ENCODE measurements at places on chromosomes 3 and 15.

DNA sequence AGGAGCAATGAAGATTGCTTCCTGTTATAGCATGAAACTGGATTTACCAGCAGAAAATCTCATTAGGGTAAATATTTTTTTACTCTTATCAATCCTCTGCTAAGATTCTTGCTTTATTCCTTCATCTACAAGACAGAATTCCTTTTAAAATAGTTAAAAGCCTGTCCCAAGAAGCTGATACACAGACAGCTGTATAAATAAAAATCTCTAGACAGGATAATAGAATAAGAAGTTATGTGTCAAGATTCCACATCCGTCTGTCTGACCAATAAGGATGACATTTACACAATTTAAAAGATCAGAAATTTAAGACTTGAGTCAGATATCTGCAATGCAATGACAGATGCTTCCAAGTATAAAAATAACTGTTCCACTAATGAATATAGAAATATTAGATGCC, 57.6 kb downstream of the SSR3 start:
- no peak for DNase-seq

DNA sequence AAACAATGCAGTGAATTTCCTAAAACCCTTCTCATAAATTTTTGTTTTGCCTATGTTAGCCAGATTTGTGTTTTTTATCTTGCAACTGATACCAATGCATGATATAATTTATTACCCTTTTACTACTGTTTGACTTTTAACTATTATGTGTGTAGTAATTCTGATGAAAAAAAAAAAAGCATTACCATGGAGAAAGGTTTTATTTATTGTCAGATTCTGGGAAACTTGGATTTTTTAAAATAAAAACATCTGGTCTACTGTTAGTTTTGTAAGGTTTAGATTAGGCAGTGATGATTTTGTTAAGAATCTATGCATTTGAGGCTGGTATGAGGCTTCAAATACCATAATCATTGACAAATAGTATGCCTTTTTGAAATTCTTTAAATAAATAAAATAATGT, 470.4 kb upstream of the ROBO1 start:
- DNase-seq: no peak

GRCh38 chr3:42814914-42815507, 5.8 kb downstream of the ACKR2 start:
- no peak for DNase-seq

GRCh38 chr3:182268711-182269110, 524.6 kb upstream of the ATP11B start:
- DNase-seq: no peak

- DNase-seq: no peak
Measured at GRCh38 chr3:126394179-126394976, at the start of gene CFAP100. TSS of gene CFAP100 (plus strand) at chr3:126394909. CDS start at chr3:126396001, 1,092 bp downstream.

DNA sequence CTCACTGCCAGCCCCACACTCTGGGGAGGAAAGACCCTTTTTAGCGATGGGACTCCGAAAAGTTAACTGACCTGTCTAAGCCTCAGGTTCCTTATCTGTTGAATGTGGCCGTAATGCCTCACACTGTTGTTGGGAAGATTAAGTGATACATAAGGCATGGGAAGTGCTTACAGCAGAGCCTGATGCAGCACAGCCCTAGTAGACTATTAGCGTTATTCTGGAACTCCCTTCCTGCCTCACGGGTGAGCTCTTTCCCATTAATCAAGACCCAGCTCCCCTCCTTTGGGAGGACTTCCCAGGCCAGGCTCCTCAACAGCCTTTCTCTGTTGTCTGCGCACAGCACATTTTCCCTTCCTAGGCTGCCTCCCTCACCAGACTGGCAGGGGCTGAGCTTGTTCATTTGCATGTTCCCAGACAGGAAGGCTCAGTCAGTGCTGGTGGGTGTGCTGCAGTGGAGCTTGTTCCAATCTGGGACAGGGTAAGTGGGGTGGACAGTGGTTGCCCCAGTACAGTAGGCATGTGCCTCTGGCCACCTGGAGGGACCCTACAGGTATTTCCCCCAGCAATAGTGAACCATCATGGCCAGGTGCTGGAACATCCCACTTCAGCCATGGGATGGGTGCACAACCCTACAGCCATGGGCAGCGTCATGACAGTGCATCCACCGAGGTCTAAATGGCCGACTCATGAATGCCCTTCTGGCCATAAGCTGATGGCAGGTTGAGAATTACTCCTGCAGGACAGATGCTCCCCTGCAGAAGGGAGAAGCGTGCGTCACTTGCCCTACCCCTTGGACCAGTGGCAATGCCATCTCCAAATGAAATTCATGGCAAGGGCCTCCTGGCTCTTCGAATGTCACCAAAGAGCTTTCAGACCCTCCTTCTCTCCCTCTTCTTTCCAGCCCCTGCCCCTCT, 5.8 kb upstream of the PSTPIP1 start:
- DNase-seq: no peak

GRCh38 chr3:143975554-143976152, 4.0 kb downstream of the DIPK2A start:
- no peak for DNase-seq

- no peak for DNase-seq
Measured at GRCh38 chr3:141266186-141266585, 34.6 kb downstream of the PXYLP1 start.

- no peak for DNase-seq
Measured at GRCh38 chr3:12777171-12777570, 18.1 kb upstream of the TMEM40 start.

- DNase-seq: no peak
Measured at GRCh38 chr3:170536712-170537111, 49.2 kb downstream of the SLC7A14 start.

DNA sequence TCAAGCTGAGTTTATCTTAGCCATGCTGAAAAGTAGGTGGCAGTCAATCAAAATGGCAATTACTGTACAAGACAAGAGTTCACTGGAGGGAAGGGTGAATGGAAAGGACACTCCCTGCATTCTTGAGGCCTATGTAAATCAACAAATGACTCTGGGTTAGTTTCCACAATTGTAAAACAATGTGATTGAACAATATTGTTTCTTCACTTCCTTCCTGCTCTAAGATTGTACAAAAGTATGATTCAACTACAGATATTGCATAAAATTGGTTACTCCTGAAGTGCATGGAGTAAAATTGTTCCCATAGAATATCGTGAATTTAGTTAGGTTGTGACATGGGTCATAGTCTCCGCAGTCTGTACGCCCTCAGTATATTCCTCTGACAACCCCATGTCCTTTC, 277.6 kb downstream of the LPP start:
- DNase-seq: no peak

GRCh38 chr15:82127581-82127980, 81.8 kb upstream of the MEX3B start:
- DNase-seq: no peak

- DNase-seq: peak; percentile 16
Measured at GRCh38 chr15:70451821-70452653, 311.3 kb downstream of the UACA start.
